SJSA1 (cell line): ENCODE measurements at places on chromosomes 5 and 9. TPM values are rescaled to one million over a fixed set of nuclear protein-coding genes. Genes with fewer than 3 reads are reported as not detected.
A peak's percentile ranks its signal among the peaks of the same experiment; 100 is the strongest.

The CYLC2 gene
- total RNA-seq = not detected in 2 replicates

DNA sequence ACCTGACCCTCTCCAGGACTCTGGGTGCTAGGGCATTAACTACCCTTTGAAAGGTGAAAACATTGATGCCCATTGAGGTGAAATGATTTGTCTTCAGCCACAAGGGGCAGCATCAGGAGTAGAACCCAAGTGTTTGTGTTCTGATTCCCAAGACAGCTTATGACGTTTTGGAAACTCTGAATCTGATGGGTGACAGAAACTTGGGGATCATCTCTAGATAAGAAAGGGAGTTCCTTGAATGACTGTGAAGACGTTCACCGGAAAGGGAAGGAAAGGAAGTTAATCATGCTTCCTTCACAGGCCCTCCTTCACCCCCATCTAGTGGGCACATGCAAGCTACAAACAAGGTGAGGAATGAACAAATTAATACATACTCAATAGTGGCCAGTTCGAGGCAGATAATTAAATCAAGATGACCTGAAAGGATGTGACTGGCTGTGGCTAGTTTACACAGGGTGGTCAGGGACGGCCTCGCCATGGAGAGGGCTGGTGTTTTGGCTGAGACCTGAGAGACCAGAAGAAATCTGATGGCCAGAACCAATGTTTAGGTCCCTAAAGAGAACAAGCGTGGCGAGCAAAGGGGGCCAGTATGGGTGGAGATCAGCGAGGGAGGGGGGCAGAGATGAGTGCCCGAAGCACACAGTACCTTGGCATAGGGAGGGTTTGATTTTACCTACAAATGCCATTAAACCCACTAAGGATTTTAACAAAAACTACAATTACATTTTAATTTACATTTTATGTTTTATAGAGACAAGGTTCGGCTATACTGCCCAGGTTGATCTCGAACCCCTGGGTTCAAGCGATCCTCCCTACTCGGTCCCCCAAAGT lies 937 bp upstream of the SLC26A2 start:
- peaks cover 26% of the 10 kb centered on the region for H3K4me1 ChIP-seq
- no peaks in the 10 kb centered on the region for H3K27me3 ChIP-seq
- H3K27ac ChIP-seq = peak overlapping the region; percentile 67
- peak overlapping the region; percentile 66 for H3K4me3 ChIP-seq

DNA sequence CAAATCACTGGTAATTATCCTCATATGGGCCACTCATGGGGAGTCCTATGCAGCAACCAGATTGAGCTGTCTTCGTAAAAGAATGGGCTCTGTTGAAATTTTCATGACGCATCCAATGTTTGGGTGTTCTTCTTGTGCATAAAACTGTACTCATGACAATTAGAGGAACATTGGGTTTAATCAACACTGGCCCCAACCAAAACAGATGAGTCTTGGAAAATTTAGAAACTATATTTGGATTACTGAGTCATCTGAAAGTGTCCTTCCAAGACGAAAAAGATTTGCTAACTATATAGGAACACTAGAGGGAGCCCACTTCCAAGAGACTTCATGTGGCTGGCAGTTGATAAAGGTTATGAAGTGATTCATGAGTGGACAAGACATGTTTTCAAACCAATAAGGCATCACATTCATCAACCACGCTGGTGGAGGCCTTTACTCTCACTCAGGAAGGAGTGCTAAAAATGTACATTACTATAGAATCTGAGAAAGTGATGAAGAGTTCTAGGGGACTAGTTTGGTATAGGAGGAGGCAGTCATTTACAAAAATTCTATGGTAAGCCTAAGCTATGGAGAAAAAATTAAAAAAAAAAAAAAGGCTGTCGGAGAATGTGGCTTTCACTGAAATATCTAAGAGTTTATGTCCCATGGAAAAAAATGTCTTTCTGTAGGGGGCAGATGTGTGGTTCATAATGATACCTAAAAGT lies 313.5 kb downstream of the PRDM9 start:
- H3K4me1 ChIP-seq = no peaks in the 10 kb centered on the region
- no peak for DNase-seq
- H3K4me3 ChIP-seq = no peak overlapping the region
- no peaks in the 10 kb centered on the region for H3K36me3 ChIP-seq
- no peaks in the 10 kb centered on the region for H3K27me3 ChIP-seq

- H3K27me3 ChIP-seq = no peaks in the 10 kb centered on the region
- H3K36me3 ChIP-seq = no peaks in the 10 kb centered on the region
- DNase-seq = no peak
- H3K4me1 ChIP-seq = peaks cover 39% of the 10 kb centered on the region
Observed at GRCh38 chr5:83029912-83030311, 47.3 kb downstream of the TMEM167A start.

GRCh38 chr5:56012281-56012963 lies 17.7 kb upstream of the IL6ST start:
- no peaks in the 10 kb centered on the region for H3K36me3 ChIP-seq
- H3K4me1 ChIP-seq = peaks cover 13% of the 10 kb centered on the region
- H3K27ac ChIP-seq = peak overlapping the region; percentile 21; the same call in 1 of the 2 replicates
- H3K4me3 ChIP-seq = no peak overlapping the region

GRCh38 chr5:126809916-126810315 lies 33.0 kb downstream of the LMNB1 start:
- peaks cover 14% of the 10 kb centered on the region for H3K4me1 ChIP-seq
- no peaks in the 10 kb centered on the region for H3K27me3 ChIP-seq
- H3K36me3 ChIP-seq = peaks cover 93% of the 10 kb centered on the region
- no peak overlapping the region for H3K27ac ChIP-seq

GRCh38 chr5:68950930-68951329 lies 142.9 kb upstream of the SLC30A5 start:
- no peaks in the 10 kb centered on the region for H3K4me1 ChIP-seq
- H3K27ac ChIP-seq = no peak overlapping the region
- no peak overlapping the region for H3K4me3 ChIP-seq
- H3K36me3 ChIP-seq = no peaks in the 10 kb centered on the region

GRCh38 chr5:68428231-68428811 lies 212.8 kb downstream of the PIK3R1 start:
- DNase-seq = no peak
- no peak overlapping the region for H3K27ac ChIP-seq
- no peak overlapping the region for H3K4me3 ChIP-seq
- peaks cover 12% of the 10 kb centered on the region for H3K4me1 ChIP-seq
- no peaks in the 10 kb centered on the region for H3K27me3 ChIP-seq
